EL (cell line): ENCODE measurements at places on chromosomes 3 and 15.

DNA sequence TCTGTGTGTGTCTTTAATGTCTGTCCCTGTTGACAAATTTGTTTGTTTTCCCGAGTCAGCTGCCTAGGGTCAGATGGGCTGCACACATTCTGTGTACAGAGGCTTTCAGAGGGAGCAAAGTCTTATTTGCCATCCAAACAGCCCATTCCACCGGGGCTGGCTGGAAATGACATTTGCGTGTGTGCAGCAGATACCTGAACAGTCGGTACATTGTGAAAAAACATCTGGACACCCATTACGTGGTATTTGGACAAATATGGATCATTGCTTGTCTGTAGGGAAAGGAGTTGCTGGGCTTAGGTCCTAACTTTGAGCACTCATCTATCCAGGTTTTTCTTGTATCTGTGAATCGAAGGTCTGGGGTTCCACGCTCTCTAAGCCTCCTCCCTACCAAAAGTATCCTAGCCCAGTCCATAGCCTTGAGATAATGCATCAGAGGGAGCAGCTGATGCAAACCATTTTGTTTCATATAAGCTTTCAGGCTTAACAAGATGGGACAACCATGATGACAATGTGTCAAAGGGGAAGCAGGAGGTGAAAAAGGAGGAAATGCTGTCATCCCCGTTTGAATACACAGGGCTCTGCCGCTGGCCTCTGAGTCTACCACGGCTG is 22.2 kb upstream of the CMTM8 start:
- no peak for DNase-seq

GRCh38 chr3:125083776-125084175 is 28.0 kb upstream of the HEG1 start:
- DNase-seq, result no peak

DNA sequence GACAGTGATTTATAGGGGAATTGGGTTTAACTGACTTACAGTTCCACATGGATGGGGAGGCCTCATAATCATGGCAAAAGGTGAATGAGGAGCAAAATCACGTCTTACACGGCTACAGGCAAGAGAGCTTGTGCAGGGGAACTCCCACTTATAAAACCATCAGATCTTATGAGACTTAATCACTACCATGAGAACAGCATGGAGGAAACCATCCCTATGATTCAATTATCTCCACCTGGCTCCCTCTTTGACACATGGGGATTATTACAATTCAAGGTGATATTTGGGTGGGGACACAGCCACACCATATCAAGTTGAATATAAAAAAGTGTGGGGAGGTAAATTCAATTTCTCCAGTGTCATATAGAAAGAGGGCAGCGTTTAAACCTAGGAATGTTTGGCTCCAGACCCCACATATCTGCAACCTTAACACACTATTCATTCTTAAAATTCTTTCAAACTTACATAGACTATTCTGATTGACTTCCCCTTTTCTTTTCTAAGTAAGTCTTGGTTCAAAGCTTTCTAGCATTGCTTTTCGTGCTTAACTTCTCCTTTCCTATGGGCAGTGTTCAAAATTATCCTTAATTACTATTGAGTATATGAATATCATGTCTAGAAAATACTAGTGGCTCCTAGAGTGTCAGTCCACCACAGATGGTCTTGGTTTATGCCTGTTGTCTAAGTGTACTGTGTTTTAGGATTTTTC is 446.7 kb upstream of the GBE1 start:
- no peak for DNase-seq

DNA sequence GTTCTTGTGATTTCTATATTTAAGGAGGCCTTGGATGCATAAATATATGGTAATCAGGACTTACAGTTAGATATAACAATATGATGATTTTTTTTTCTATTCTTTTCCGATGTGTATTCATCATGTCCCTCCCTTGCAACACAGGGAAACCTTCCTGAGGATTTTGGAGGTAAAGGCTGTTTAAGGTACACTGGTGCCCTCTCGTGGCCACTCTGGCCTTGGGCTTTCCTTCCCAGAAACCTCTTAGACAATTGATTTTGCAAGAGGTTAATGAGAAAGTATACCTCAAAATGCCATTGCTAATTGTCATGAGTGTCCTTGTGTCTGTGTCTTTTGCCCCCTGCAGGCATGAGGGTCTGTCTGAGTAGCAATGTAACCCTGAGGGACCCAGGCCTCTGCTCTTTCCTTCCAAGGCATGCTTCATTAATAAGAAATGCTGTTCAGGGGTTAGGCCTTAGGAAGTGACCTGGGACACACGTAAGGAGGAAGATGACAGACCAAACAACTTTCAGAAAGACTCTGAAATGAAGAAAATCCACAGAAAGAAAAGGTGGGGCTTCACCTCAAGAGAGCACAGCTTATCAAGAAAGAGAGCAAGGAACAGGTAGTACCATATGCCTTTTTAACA is 70.3 kb upstream of the PPP2R3A start:
- peak; percentile 78 for DNase-seq

DNA sequence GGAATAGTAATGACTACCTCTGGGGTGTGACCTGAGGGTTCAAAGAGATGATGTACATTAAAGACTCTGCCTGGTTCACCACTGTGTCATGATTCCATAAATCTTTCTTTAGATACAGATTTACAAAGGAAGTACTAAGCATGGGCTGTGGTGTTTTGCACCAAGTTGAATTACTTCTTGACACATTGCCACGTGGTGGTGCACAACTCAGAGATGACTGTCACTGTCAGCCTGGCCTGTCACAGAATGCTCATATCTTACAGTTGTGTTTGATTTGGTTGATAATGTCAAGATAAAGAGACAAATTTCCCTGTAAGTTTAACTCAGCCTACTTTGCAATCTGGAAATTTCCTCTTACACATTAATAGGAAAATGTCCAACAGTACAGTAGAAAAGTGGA is 3.2 kb downstream of the CTDSPL start:
- no peak for DNase-seq

DNA sequence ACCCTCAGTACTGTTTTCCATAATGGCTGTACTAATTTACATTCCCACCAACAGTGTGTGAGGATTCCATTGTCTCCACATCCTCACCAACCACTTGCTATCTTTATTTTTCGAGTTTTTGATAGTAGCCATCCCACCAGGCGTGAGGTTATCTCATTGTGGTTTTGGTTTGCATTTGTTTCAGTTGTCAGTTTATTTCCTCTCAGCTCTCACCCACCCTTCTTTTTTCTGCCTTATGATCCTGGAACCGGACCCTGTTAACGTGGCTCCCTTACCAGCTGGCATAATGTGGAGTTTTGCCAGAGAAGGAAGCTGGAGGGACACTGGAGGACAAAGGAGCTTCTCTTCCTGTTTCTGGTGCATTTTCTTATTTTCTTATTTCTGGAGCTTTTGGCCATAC is 25.1 kb upstream of the SH3GL3 start:
- DNase-seq, result no peak

GRCh38 chr3:146382386-146382785 is 87.0 kb downstream of the PLSCR2 start:
- peak; percentile 14 for DNase-seq

DNA sequence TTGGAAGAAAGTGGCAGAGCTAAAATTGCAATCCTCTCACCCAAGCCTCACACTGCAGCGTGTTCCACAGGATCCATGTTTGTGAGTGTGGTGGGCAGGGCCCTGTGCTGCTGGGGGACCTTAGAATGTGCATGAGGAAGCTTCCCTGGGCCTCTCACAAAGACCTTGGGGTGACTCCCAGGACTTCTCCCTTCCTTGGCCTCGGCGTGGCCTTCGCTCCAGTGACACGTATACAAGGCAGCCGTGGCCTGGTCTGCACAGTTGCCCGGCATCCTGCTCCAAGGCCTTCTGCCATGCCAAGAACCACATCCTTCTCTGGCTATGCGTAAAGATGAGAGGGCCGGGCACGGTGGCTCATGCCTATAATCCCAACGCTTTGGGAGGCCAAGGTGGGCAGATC is 196.4 kb downstream of the UACA start:
- DNase-seq, result no peak

DNA sequence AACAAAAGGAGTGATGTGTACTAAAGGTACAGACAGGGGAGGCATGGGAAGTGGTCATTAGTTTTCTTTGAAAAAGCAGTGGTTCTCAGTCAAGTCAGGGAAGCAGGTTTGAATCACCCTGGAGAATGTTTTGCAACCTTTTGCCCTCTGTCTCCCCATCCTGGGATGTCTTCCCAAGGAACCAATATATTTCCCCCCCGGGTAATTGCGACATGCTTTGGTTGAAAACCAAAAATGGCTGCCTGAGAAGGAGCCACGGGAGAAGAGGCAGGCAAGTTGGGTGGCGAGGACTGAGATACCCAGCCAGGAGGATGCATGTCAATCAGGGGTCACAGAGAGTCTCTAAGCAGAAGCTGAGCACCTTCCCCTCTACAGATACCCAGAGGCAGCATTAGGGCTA is 20.2 kb upstream of the PPP1R2 start:
- DNase-seq, result no peak

- no peak for DNase-seq
These were observed 107.2 kb upstream of the RGMA start for GRCh38 chr15:93196135-93196670.

DNA sequence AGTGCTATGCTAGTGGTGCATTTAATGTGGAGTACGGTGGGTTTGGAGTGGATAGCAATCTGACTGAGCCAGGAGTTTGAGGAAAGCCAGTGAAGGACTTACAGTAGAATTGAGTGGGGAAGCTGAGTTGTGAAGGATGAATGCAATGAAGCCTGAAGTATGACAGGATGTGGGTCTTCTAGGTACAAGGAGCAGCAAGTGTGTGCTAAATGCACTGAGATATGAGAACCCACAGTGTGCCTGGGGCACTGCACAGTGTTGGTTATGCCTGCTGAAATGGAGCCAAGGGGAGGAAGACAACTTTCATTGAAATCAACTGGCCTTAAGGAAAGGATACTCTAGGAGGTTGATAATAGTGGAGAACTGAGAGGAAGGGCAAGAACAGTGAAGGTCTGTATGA is 105.5 kb upstream of the MRPL3 start:
- DNase-seq, result peak; percentile 5

- DNase-seq, result no peak
These were observed 862.5 kb downstream of the CADM2 start for GRCh38 chr3:85821130-85821756.

DNA sequence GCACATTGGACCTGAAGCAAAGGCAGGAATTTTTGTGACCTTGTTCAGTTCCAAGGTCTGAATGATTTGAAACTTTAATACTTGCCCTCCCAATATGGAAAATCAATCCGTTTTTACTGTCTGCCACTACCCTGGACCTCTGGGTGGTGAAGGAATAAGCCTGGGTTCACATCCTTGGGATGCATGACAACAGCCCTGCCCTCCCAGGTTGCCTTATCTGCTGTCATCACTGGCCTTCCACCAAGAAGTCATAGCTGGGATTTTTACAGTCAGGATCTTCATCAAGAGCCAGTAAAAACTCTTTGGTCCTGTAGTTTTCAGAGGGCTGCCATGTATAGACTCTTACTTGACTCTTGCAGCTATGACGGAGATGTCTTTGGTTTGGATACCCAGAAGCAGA is 128.6 kb downstream of the MYLK start:
- DNase-seq, result peak; percentile 47

DNA sequence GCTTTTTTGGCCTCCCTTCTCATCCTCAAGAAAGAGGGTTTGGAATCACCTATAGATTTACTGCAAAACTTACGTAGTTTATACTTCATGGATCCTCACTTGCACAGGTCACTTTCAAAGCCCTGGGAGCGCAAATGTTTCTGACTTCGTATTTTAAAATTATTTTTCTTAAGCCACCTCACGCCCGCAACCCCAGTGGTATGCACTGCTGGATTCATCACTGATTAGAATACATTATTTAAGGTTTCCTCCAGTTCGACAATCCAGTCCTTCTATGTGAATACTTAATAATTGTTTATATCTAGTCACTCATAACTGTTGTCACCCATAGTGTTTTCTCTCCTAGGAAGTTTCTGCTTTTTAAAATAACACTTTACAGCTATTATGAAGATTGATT is 339.9 kb downstream of the CHL1 start:
- no peak for DNase-seq

- no peak for DNase-seq
These were observed 292.6 kb downstream of the NFKBIZ start for GRCh38 chr3:102141928-102142239.

GRCh38 chr15:39140060-39140604 is 440.7 kb upstream of the THBS1 start:
- DNase-seq, result peak; percentile 96

DNA sequence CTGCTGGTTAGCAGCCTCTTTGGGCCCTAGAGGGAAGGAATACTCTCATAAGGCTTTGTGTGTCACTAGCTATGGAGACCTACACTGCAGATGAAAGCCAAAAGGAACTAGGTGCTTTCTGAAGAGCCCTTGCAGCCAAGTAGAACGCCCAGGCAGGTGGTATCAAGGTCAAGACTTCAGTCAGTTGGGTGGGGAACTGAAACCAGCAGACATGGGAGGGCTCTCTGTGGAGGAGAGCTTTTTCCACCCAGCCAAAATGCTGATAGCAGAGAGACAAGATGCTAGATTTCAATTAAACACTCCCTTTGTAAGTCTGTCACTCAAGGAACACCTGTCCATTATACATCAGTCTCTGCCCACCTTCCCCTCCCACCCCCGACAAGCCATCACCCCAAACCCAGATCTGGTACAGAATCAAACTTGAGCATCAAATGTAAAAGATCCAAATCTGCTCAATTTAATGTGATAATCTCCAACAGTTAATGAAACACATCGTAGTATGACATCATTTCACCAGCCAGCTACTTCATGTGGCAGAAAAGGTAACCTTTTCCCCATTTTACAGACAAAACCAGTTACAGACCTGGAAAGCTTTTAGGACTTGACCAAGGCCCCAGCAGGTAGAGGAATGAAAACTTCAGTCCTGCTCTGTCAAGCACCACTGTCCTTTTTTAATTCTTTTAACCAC is 14.6 kb downstream of the MRPS25 start:
- no peak for DNase-seq

DNA sequence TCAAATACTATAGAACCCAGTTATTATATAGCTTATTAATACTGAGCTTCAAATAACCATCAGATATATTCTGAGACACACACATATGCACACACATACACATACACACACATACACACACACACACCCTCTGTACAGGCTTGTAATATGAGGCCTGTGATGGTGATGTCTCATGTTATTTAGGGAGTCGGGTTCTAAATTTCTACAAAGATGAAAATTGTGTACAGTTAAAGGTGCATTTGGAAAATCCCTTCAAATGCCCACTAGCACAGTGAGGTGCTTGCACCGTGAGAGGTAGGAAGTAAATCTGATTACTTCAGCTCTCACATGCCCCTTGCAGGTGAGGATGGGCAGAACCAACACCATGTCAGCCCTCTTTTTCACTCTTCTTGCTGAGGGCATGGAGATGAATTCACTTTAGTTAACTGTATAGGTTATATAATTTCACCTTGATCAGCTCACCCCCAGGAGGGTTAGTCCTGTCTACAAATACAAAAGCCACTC is 294.5 kb upstream of the PROK2 start:
- no peak for DNase-seq

- no peak for DNase-seq
These were observed 272.0 kb upstream of the RGMA start for GRCh38 chr15:93360976-93361375.

- DNase-seq, result peak; percentile 61
These were observed 52.8 kb downstream of the CRTC3 start for GRCh38 chr15:90582553-90582952.
